Left colon (tissue), 2 donors: ENCODE measurements at places on chromosomes 7 and 10.

DNA sequence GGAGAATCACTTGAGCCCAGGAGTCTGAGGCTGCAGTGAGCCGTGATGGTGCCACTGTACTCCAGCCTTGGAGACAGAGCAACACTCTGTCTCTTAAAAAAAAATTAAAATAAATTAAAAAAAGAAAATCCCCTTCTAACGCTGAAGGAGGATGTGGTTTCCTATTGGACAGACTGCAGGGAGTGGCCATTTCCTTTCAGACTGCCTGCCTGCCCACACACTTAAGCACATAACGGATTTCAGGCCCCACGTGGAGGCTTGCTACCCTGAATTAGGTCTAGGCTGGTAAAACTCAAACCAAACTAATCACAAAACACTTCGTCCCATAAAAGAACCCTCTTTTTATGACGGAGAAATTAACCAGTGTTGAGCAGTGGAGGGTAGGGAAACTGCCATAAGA is 34.0 kb downstream of the GATA3 start:
- no peak for DNase-seq

GRCh38 chr10:102645388-102645740 is 1.1 kb downstream of the TRIM8 start:
- DNase-seq = peak; percentile 80

GRCh38 chr7:39338716-39339115 is 227.5 kb upstream of the YAE1 start:
- DNase-seq = no peak

DNA sequence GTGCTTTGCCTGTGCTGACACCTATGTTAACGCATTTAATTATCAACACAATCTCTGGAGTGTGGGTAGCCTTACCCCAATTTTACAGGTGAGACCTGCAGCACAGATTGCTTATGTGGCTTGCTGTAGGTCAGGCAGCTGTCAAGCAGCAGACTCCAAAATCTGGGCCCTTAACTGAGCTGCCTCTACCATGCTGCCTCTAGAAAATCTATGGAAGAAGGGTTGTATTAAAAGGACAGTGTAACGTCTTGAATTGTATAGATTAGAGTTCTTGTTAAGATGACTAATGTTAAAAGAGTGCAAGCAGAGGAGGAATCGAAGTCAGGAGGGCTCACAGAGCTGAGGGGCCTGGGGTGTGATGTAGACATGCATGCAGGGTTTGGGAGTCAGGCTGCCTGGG is 1.2 kb upstream of the PON3 start:
- DNase-seq = no peak

DNA sequence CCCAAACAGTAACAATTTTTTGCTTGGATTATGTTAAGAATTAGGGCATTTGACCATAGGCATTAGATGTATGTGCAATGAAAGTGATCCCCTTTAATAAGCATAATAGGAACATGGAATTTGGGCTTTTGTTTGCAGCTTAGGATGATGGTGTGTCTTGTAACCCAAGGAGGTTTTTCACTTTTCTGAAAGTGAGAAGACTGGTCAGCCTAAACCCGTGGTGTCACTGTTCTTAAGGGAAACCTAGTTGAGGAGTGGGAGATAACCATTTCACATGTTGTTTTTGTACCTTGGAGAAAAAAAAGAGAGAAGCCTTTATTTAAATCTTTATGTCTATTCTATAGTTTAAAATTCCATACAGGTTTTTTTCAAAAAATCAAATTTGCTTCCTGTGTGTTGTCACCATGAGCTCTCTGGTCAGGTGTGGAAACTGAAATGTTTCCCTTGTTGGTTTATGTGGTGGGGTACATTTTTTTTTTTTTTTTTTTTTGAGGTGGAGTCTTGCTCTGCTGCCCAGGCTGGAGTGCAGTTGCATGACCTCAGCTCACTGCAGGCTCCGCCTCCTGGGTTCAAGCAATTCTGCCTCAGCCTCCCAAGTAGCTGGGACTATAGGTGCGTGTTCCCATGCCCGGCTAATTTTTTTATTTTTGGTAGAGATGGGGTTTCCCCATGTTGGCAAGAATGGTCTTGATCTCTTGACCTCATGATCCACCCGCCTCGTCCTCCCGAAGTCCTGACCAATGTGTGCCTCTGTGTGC is 7.7 kb downstream of the CCM2 start:
- no peak for DNase-seq

DNA sequence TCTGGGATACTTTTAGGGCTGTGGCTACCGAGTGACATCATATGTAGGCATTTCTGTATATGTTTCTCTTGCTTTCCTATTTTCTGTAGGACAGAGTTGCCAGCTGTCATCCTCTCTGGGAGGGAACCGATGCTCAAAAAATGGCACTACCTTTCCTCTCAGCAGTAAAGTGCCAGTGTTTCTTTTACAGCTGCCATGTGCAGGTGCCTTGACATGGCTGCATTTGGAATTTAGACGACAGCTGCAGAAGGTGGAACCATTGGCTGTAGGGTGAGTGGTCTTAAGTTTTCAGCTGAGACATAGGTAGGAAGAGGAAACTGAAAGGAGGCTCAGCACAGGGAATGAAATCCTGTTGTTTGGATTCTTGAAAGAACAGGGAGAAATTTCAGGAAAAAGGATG is 20.2 kb upstream of the RPA3 start:
- DNase-seq = no peak

- no peak for DNase-seq
Observed at GRCh38 chr7:53504914-53505313, 469.5 kb downstream of the POM121L12 start.

DNA sequence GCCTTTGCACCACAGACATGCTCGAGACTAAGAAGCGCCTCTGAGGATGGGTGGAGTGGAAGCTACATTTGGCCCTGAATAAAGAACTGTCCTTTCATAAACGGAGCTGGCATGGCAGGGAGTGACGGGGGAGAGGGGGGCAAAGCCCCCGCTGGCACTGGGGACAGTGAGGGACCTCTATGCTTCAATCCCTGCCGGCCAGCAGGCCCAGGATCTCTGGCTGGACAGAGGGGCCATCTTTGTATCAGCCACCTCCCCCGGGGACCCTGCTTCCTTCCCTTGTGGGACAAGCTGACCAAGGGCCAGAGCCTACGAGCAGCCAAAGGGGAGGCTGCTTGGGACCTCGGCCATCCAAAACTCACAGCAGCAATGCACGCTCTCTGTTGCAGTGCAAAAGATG is 28.2 kb upstream of the ECHDC3 start:
- no peak for DNase-seq

- DNase-seq = peak; percentile 46
Observed at GRCh38 chr7:22356010-22356691, 803 bp downstream of the RAPGEF5 start.

DNA sequence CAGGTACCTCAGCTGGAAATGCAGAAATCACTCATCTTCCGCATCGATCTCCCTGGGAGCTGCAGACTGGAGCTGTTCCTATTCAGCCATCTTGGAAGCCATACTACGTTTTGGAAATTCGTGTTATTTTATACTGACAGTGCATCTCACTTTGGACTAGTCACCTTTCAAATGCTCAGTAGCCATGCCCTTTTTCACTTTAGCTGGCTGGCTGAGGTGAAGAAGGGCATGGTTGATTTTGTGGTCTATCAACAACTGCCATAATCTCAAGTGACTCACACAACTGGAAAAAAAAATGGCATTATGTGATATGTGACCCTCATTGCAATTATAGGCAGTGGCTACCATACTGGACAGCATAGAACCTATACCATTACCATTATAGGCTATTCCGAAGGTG is 100.5 kb downstream of the CCDC71L start:
- DNase-seq = no peak

DNA sequence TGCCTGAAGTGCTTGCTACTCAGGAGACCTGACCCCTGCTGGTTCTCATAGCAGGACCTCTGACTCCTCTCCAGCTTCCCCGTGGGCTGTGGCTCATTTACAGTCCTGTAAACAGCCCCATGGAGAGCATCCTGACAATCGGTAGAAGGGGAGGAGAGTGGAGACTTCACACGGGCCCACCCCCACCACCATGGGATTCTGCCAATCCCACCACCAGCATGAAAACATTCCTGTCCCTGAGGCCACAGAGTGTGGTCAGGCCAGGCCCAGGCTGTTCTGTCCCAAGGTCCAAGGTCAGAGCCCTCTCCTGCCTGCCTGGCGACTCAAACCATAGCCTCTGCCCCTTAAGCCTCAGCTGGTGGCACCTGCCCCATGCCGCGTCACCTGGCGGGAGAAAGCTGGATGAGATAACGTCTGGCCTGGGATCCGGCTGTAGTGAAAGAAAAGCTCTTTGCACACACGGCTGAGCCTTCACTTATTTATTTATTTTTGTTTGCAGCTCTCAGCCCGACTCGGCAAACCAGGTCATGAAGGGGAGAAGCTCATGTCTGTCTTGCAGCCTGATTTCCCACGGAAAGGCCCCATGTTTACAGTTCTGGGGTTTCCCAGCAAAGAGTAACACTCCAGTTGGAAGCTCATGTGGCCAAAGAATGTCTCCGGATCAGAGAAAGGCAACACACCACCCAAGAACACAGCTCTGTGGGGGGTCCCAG is 293.6 kb upstream of the ZMIZ1 start:
- DNase-seq = no peak

- DNase-seq = peak; percentile 35
Observed at GRCh38 chr10:3482200-3482993, 302.6 kb downstream of the KLF6 start.

DNA sequence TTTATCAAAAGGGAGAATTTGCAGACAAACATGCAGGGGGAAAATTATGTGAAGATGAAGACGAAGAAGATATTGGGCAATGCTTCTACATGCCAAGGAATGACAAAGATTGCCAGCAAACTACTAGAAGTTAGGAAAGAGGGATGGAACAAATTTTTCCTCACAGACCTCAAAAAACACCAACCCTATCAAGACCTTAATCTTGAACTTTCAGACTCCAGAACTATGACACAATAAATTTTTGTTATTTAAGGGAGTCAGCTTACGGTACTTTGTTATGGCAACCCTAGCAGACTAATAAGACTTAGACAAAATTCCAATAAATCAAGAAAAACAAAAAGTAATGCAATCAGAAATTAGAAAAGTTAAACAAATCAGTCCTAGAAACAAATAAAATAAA is 280.0 kb upstream of the GNAI1 start:
- no peak for DNase-seq

DNA sequence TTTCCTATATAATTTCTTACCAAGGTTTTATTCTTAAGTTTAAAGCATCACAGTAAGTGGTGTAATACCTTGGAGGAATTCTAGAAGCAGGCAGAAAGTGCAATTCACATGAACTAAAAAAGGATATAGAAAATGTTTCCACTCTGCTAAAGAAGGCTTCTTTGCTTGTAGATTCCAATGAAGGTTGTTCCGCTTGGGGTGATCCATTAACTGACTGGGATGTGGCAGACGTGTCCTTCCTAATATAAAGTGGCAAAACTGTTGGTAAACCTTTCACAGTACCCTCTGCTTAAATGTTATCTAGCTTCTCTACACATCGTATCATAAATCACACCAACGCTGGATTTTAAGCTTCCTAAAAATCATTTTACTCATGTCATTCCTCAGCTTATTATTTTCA is 2.3 kb downstream of the ZC3HC1 start:
- DNase-seq = no peak

DNA sequence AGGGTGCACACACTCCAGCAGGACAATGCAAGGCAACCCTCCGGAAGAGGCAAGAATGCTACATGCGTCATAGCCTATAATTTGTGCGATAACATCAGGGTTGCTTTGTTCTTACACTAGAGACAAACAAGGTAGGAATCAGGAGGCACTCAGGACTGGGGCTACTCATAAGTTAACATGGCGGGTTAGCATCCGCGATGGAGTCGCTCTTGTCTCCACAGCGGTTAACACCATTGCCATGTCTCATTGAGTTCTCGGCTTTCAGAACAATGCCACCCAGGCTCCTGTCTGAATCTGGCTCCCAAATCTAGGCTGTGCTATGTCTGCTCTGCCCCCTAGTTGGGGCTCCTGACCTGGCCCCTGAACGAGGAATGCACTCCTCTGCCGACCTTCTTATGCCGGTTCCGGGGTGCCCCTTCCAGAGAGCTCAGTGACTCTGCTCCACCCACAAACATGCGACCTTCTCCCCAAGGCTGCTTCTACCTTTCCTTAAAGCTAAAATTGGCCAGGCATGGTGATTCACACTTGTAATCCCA is 24.9 kb upstream of the SLF2 start:
- no peak for DNase-seq

DNA sequence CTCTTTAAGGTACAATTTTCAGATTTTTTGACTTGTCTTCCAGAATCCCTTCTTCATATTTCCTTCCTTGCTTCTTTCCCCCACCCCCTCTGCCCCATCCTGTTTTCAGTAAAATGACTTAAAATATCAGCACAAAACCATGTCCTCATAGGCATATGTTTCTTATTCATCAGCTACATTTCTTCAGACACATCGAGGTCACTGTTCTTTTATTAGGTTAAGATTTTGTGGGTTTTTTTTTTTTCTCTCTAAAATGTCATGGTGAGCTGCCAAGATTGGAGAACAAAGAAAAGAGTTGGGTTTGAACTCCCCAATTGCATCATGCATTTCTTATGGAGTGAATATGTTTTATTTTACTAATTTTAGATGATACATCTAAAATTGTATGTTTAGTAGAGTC is 35.8 kb downstream of the LAMB4 start:
- no peak for DNase-seq
